Natural killer cell (primary cell): ENCODE measurements at places on chromosomes 5 and 9. TPM values are rescaled to one million over a fixed set of nuclear protein-coding genes. Genes with fewer than 3 reads are reported as not detected.

TMEM203 gene
- 30.5 TPM for total RNA-seq

DNA sequence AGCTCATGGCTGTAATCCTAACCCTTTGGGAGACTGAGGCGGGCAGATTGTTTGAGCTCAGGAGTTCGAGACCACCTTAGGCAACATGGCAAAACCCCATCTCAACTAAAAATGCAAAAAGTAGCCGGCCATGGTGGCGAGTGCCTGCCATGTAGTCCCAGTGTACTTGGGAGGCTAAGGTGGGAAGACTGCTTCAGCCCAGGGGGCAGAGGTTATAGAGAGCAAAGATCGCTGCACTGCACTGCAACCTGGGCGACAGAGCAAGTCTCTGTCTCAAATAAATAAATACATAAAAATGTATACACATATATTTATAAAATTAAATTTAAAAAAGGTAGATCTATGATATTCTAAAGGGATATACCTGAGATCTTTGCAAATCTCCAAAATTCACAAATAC is 19.4 kb downstream of the ZBTB5 start:
- DNase-seq = no peak

DNA sequence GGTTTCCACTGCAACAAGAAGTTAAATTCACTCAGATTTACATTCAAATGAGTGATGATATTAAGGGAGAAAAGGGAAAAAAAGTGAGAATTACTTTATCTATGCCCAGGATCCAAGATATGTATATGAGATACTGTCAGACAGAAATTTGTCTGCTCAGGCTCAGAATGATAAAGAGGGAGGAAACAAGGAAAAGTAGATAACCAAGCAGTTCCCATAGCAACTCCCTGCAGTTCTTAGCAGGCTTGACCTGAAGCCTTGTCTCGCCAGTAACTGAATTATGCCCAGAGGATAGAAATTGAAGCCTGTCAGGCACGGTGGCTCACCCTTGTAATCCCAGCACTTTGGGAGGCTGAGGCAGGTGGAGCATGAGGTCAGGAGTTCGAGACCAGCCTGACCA is 304.4 kb downstream of the TLE1 start:
- no peak for DNase-seq

- DNase-seq = peak; percentile 31
These were observed 267.2 kb downstream of the RAB3C start for GRCh38 chr5:58849921-58850667.

DNA sequence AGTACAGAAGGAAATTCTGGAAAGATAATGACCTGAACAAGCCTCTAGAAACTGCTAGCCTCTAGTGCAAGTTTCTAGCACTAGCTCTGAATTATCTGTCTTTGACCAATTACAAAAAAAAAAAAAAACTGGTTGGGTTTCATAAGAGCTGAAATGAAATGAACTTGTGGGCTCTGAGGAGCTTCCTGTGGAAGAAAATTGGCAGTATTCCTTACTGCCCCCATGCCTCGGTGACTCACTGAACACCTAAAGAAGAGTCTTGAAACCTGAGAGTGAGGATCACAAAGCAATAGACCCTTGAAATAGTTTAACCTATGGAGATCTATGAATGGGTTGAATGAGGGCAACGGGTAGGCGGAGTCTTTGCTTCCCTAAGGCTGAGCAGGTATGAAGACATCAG is 263.6 kb upstream of the RASA1 start:
- DNase-seq = no peak

DNA sequence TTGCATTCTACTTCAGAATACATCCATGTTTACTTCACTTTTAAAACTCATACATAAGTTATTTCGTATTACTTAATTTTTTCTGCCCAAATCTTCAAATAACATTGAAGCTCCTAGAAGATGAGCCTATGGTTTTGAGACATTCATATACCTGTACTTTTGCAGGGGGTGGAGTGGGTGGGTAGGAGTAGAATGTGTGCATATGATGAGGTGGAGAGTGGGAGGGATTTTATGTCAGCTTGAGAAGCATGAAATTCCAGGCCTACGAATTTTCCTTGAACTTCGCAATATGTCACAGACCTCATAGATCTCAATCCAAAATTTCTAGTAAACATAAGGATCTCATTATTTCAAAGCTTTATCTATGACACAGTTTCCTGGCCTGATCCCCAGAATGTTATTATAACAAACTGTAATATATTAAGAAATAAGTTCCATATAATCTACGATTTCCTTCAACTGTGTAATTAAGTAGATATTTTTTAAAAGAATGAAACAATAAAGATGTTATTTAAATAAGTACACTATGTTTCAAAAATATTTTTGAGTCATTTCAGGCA is 19.7 kb upstream of the MOB3B start:
- no peak for DNase-seq

DNA sequence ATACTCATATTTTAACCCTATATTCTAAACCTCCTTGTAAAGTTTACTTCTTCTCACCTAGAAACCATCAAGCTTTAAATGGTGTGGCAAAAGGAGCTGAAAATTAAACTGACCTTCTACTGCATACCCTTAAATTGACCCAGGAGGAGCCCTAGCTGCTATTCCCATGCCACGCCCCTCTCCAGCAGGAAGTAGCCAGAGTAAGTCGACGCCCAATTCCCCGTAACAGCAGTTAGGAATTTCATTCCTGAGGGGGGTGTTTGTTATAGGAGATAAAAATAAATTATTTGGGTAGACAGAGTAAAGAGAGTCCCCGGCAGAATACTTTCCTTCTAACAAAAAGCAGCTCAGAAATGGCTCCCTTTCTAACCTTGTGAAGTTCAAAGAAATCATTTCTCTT is 111.8 kb upstream of the FAM174A start:
- DNase-seq = no peak

DNA sequence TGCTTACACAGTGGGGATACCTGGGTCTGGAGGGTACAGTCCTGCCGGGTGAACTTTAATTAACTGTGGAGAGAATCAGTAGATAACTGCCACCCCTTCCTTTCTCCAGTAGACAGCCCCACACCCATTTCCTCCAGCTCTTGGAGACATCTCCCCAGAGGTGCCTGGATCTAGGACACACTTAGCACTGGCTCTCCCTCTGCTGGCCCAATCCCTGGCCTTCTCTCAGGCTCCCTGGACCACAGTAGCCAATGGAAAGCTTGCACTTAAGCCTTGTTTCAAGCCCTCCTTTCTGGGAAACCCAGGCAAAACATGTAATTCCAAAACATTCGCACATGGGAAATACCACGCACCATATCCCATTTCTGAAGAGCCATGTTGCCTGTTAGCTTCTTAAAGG is 169.2 kb upstream of the GAS1 start:
- no peak for DNase-seq

DNA sequence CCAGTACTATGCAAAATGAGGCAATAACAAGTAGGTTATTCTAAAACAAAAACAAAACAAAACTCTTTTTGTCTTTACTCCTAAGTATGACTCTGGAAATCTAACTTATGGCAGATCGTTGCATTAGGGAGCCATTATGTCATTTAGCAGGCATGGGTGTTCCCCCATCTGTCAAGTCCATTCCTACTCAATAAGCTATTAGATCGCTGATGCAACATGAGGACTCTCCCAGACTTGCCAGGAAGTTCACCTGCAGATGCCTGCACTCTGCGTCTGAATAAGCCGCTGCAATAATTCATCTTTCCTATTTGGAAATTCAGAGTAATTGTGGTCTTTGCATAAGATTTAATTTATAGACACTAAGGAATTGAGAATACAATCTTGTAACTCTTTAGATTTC is 585.0 kb downstream of the KIF4B start:
- no peak for DNase-seq

GRCh38 chr5:1507961-1508658 is 15.7 kb downstream of the LPCAT1 start:
- no peak for DNase-seq
